ENCODE measurements at places on chromosomes 12 and 14.

DNA sequence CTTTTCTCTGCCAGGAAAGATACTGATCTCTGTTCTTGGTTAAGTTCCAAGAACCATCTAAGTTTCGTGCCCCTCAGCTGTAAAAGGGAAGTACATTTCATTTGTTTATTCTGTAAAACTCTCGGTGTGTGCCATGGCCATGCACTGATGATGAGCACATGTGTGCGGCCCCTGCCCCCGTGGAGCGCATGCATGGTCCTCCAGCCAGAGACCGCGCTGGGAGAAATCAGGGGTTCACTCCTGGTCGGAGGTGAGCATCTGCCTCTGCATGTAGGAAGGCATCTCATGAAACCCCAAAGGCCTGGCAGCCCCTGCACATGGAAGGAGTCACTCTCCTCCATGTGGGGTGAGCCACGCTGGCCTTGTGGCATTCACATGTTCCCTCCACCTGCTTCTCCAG, 102.5 kb upstream of the RTL1 start:
- no peak for DNase-seq

DNA sequence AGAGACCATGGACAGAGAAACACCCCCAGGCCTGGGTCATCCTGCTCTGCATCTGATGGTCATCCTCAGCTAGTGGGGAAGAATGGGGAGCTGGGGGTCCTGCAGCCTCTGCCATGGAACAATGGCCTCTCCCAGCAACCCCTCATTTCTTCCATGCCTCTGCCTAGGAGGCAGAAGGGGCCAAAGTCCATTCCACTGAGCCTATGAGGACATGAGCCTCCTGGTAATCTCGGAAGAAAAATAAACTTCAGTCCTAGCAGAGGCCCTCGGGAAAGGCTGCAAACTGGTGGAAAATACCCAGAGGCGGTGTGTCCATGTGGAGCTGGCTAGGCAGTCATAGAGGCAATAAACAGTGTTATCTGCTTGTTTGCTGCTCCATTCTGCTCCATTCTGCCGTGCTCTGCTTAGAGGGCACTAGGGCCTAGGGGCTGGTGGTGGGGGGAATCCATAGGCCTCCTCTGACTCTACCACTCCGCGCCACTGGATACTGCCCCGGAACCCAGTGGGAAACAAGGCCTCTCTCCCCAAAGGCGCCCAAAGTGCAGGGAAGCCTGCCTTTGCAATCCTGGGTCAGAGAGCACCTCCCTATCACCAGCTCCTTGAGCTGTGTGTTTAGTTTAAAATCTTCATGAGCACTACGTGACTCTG, 4.5 kb downstream of the PGF start:
- DNase-seq = no peak

GRCh38 chr14:70971560-70971959, 64.3 kb downstream of the PCNX1 start:
- no peak for DNase-seq

- peak; percentile 31 for DNase-seq
Observed at GRCh38 chr12:26614011-26614616, 218.9 kb downstream of the ITPR2 start.

DNA sequence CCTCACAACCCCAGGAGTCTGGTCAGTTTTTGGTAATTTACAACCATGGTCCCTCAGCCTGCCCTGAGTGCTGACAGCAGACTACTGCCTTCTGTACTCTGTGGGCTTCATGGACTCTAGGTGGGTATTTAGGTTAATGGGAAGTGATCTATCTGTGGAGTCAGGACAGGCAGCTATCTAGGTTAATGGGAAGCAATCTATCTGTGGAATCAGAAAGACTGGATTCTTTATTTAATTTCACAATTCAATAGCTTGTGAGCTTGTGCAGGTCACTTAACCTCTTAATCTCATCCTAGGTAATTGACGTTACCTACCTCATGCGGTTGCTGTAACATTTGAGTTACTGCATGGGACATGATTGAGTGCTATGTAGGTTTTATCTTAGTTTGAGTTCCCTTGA, 777.5 kb downstream of the NRXN3 start:
- peak; percentile 33 for DNase-seq

DNA sequence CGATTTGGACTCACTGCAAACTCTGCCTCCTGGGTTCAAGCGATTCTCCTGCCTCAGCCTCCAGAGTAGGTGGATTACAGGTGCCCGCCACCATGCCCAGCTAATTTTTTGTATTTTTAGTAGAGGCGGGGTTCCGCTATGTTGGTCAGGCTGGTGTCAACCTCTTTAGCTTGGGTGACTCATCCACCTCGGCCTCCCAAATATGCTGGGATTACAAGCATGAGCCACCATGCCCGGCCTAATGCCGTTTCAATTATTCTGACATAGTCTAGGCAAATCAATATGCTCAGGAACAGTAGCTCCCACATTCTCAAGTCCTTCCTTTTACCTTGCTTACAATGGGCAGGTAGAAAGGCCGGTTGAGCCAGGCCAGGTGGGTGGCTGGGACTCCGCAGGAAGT, 82.0 kb upstream of the EEA1 start:
- DNase-seq = no peak

GRCh38 chr12:113980537-113981337, 14.6 kb upstream of the RBM19 start:
- peak; percentile 35 for DNase-seq

DNA sequence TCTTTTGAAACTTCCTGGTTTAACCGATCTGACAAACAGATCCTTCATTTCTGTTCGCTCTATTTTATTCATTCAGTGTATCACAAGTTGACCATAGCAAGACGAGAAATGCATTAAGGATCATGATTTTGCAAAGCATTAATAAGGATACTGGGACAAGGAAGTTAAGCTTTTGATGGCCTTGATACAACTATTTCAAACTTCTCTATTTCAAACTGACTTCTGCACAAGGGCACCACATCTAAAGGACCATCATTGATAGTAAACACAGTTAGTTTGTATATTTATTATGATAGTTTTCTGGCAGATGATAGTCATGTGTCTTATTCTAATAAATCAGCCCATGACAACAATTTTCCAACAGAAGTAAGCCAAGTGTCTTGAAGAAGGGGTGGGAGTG, 25.8 kb upstream of the PLXNC1 start:
- DNase-seq = no peak

DNA sequence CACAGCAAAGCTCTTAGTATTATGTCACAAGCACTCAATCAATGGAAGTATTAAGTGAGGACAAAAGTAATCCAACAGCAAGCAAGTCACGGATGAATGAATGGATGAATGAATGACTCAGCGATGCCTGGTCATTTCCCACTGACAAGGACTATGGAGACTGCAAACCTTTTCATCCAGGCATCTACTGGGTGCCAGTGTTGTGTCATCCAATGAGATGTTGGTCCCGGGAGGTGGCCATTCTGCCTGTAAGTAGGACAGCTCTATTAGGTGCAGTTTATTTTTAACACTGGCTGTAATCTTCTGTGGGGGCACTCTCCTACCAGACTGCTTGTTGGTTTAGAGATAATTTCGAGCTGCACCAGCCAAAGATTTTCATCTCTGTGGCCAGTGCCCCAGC, 39.4 kb downstream of the STAB2 start:
- peak; percentile 89 for DNase-seq

DNA sequence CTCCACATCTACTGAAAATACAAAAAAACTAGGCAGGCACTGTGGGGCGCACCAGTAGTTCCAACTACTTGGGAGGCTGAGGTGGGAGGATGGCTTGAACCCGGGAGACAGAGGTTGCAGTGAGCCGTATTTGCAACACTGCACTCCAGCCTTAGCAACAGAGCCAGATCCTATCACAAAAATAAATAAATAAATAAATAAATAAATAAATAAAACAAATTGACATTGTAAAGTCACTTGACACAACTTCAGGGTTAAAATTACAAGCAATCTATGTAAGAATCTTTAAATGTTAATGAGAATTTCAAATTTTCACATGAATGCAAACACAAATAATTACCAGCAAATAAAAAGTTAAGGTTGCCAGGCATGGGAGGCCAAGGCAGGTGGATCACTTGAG, 11.1 kb downstream of the ATXN2 start:
- DNase-seq = no peak
